Liver (tissue), 10 donors: ENCODE measurements at places on chromosomes 3 and 15. TPM values are rescaled to one million over a fixed set of nuclear protein-coding genes. Genes with fewer than 3 reads are reported as not detected.

ACTRT3 gene
- 1.3 TPM for total RNA-seq

- no peak overlapping the region for H3K4me3 ChIP-seq
- no peaks in the 10 kb centered on the region for H3K36me3 ChIP-seq
- H3K4me1 ChIP-seq, result no peaks in the 10 kb centered on the region
Observed at GRCh38 chr15:30974112-30974511, 17.3 kb downstream of the MTMR10 start.

- H3K36me3 ChIP-seq, result no peaks in the 10 kb centered on the region
- peaks cover 1% of the 10 kb centered on the region for H3K4me1 ChIP-seq
- no peak overlapping the region for H3K4me3 ChIP-seq
- no peaks in the 10 kb centered on the region for H3K27me3 ChIP-seq
- no peak for DNase-seq
Observed at GRCh38 chr3:186021673-186022362, 84.0 kb upstream of the TRA2B start.

GRCh38 chr3:190097617-190098016 is 23.1 kb downstream of the P3H2 start:
- peaks cover 2% of the 10 kb centered on the region for H3K27me3 ChIP-seq
- no peaks in the 10 kb centered on the region for H3K36me3 ChIP-seq
- no peak overlapping the region for H3K27ac ChIP-seq
